Right lobe of liver (tissue), 6 donors: ENCODE measurements at places on chromosomes 3 and 15. TPM values are rescaled to one million over a fixed set of nuclear protein-coding genes. Genes with fewer than 3 reads are reported as not detected.
A peak's percentile ranks its signal among the peaks of the same experiment; 100 is the strongest.

UNC13C gene
- not detected for total RNA-seq

SLC2A2 gene
- 162 TPM for total RNA-seq

DGKG gene
- total RNA-seq: 1.8 TPM

ADAMTS17 gene
- total RNA-seq: 21.4 TPM

SLC22A13 gene
- total RNA-seq: 0.22 TPM

UCN2 gene
- total RNA-seq: not detected

DNA sequence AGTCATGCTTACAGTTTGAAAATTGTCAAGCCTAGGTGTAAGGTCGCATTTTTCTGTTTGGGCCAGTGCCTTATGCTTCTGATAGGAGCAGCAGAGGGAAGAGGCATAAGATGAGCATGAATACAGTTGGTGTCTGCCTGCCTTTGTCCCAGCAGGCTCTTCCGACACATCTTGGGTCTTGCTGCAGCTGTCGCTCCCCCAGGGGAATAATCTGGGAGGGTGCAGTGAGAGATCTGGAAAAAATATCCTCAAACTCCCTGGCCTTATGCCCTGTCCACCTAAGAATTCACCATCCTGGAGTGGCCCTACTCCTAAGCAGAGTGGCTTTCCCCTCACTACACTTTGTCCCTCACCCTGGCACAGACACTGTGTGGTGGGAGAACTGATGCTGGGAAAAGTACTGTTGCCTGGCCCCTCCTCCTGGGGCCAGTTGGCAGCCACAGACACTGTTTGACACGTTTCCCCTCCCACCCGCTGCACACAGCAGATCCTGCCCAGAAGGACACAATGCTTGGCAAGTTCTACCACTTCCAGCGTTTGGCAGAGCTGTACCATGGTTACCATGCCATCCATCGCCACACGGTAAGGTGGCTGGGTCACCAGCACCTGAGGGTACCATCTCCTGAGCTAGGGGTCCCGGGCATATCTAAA is 21.1 kb upstream of the RHO start:
- DNase-seq: no peak

DNA sequence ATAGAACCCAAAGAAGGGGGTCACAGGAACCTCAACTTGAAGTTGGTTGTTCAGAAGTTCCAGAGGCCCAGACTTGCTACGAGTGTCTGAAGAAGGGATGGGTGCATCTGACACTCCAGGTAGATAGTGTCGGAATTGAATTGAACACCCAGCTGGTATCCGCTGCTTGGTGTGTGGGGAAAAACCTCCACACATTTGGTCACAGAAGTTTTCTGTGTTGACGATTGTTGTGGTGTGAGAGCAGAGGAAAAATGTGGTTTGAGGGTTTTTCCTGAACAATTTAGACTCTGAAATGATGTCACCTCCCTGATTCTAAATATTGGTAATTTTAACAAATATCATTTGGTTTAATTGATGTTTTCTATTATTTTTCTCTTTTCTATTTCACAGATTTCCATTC is 218.8 kb upstream of the CTNNB1 start:
- no peak for DNase-seq

DNA sequence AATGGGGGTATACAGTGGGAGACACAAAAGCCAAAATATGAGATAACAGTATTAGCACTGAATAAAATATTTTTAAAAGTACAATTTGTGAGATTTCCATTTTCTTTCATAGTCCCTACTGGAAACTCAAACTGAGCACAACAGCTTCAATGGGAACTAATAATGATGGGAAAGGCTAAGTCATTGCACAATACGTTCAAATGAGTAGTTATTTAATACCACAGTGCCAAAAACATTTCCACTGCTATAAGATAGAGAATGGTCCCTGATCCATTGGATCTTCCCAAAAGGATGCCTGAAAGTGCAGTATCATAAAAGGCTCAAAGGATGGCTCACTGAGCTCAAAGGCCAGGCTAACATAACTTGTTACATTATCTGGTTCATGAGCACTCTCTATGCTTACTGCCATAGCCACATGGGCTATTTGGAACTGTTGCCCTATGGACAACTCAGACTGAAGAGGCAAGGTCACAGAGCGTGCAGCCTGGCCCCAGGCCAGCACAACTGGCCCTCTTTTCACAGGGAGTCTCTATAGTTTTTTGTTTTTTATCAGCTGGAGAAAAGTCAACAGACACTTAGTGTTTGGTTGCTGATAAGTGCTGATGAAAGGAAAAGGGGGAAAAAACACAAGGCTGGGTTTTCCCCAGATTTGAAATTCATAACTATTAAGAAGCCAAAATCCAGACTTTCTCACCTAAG is 54.1 kb upstream of the PPIB start:
- peak; percentile 86 for DNase-seq

DNA sequence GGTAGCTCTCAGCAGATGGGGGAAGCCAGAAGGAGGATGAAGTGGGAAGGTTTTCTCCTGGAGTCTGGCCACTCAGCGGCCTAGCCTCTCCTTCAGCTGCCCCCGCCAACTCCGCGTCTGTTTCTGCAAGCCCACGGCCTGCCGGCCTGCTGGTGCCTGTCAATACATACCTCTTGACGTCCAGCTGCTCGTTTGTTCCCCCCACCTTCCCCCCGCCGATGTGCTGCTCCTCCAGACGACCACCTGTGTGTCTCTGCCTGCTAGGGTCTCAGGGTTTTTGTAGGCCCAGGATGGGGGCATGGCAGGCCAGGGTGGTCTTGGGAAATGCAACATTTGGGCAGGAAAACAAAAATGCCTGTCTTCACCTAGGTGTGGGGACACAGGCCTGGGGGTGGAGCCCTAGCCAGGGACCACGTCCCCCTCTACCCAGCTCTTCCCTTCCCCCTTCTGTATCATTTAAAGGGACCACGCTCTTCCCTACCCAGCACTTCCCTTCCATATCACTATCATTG is 137.8 kb downstream of the ALCAM start:
- DNase-seq: peak; percentile 44

DNA sequence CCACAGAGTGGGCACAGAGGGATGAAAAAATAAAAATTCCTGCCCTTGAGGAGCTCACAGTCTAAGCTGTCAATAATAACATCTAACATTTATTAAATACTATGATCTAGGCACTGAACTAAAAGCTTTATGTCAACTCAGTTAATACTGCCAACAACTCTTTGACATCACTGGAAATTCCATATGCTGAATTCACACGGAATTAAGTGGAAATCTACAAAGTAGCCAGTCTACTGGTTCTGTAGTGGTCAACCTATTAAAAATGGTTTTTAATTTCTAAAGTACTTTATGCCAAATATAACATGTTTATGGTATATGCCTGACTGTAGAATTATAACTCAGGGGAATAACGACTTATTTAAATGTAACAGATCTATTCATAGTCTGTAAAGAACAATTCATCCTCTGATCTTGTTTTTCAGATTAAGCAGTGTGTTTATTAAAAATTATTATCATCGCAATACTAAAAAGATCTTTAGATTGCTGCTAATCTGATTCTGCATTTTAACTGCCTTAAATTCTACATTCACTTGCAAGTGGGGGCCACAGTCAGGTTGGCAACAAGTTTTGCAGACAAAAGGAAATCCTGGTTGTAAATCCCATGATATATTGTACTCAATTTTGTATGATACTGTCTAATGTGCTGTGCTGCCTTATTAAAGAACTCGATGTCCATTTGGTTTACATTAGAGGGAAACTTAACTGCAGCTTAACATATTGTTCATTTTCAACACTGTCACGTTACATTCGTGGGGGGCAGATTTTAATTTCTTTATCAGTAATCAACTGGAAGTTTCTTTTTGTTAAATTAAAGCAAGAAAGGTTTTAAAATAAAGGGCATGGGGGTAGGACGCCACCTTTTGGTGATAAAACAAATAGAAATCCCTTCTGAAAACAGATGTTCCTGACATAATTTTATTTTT is 2.6 kb upstream of the FOXP1 start:
- no peak for DNase-seq

DNA sequence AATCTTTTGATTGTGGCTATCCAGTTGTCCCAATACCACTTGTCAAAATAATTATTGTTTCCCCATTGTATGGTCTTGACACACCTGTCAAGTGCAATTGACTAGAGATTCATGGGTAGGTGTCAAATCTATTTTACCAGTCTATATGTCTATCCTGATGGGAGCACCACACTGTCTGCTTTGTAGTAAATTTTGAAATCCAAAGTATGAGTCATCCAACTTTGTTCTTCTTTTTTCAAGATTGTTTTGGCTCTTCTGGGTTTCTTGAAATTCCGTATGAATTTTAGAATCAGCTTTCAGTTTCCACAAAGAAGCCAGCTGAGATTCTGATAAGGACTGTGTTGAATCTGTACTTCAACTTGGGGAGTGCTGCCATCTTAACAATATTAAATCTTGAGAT is 71.9 kb downstream of the CSNK1G1 start:
- no peak for DNase-seq

DNA sequence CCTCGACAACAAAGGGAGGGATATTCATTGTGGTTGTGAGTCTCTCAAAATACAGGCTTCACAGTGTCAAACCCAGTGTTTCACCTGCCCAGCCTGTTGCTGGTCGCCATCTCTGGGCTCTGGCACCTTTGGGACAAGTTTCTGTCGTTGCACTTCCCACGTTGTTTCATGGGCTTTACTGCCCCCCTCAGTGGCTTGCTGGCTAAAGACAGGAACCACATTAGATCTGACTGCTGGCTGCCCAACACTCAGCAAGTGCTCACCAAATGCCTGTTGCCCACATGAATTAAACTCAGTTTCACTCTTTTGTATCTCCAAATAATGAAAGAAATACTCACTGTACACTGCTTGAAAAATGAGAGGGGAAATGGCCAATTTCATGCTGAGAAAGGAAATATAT is 27.6 kb downstream of the FOXL2 start:
- DNase-seq: no peak

DNA sequence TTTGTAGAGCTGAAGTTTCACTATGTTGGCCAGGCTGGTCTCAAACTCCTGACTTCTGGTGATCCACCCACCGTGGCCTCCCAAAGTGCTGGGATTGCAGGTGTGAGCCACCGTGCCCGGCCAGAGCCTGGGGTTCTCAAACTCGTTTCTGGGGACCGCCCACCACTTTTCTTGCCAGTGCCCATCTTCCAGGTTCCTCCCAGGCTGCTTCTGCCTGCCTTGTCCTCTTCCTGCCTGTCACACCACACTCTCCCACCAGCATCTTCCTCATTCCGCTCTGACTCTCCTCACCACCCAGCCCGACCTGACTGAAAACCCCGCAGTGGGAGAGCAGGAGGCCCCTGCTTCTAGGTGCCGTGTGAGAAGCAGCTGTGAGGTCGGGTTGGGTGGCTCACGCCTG is 3.1 kb upstream of the DYNLT2B start:
- DNase-seq: no peak

DNA sequence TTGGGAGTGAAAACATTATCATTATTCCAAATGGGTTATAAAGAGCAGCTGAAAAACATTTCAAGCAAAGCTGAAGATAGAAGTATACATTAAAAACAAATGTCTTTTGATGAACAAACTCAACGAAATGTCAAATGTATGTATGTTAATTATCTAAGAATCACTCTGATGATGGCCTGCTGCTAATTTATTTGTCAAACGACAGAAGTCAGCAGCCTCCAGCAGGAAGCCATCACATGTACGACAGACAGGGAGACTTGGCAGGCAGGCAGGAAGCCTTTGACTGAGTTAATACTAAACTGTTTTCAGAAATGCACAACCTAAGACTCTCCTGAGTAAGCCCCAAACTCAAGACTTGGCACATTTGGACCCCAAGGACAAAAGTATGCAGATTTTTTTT is 491.1 kb downstream of the ZNF385D start:
- no peak for DNase-seq

DNA sequence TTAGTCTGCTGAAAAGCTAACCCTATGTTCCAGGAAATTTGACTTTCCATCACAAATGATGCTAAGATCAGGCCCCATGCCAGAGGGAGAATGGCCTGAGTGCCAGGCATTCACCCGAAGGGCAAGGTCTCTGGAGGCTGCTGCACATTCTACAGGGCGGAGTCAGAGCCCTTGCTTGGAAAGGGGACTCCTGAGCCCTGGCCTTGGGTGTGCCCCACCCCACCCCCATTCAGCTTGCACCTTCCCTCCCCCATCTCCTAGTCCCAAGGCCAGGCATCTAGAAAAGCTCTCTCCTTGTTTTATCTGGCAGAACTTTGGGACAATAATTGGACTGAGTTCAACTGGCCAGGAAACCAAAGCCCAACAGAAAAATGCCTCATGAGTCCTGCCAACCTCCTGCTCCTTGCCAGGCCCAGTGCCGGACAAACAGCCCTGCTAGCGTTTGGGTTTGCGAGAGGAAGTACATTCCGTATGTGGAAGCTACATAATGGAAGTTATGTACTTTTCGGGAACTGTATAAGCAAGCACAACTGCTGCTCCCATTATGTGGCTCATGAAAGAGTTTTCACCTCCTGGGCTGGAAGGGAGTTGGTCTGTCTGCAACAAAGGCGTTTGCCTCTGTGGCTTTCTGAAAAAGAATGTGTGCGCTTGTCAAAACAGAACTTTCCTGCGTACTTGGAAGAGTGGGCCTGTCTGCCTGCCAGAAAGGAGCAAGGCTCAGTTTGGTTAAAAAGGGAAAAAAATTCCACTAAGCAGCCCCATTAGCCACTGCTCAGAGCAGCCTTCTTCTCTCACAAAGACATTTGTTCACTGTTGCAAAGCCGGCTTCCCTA is 321.5 kb upstream of the CTNNB1 start:
- peak; percentile 77 for DNase-seq

DNA sequence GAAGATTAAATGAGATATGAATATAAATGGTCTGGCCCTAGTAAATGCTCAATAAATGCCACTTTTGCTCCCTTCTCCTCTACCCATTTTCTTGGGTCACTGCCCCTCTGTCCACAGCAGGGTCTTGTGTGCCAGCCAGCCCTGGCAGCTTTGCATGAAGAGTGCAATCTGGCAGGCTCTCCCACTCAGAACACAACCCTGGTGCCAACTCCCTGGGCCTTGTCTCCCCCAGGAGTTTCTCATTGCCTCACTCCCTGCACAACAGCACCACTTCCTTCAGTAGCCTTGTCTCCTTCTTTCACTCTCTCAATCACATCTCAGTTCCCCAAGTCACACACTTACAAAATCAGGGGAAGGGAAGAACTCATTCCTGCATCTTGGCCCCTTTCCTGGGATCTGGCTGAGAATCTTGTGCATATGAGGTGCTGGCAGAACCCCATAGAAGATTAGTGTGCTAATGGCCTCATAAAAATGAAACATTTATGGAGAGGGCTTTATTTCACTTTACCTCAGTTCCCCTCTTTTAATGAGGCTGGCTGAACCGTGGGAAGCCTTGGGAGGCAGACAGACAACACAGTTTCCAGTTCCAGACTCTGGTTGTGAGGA is 445.9 kb upstream of the PROK2 start:
- no peak for DNase-seq

DNA sequence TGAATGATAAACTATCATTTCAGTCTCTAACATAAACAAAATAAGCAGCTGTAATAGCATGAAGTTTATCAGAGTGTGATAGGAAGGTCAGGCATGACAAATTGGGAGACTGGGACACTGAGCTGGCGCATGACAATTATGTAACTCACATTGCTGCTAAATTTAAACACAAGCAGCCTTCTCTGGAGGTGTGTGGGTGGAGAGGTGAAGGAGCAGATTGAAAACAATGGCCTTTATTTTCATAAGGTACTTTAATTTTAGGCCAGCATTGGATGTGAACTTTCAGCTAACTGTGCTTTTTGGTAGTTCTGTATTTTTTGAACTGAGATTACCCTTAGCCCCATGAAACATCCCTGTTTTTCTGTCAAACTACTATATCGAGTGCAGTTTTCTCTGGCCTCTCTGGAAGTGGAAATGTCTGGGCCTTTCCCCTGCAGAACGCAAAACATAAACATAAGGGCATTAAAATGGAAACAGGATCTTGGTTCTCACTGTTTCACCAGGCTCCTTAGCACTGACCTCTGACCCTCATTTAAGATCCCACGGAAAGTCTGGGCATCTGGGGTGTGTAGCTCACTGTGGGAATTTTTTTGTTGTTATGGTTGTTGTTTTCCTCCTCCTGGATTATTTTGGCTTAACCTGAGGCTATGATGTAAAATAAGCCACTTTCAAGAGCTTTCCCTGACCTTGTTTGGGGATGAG is 160.1 kb upstream of the DPH6 start:
- no peak for DNase-seq
